ENCODE measurements at places on chromosomes 6 and 20. TPM values are rescaled to one million over a fixed set of nuclear protein-coding genes. Genes with fewer than 3 reads are reported as not detected.

EFCAB8 gene
- 0.04 TPM for polyA plus RNA-seq

RGS19 gene
- 3.7 TPM for polyA plus RNA-seq

TNF gene
- polyA plus RNA-seq = 0.09 TPM

KIF6 gene
- 0.09 TPM for polyA plus RNA-seq

THBD gene
- polyA plus RNA-seq = 10.8 TPM

EYA2 gene
- 3.0 TPM for polyA plus RNA-seq

Data from psoas muscle (tissue), 8 donors.